H1 (cell line): ENCODE measurements at places on chromosomes 2 and 18. TPM values are rescaled to one million over a fixed set of nuclear protein-coding genes. Genes with fewer than 3 reads are reported as not detected.
A peak's percentile ranks its signal among the peaks of the same experiment; 100 is the strongest.

DNA sequence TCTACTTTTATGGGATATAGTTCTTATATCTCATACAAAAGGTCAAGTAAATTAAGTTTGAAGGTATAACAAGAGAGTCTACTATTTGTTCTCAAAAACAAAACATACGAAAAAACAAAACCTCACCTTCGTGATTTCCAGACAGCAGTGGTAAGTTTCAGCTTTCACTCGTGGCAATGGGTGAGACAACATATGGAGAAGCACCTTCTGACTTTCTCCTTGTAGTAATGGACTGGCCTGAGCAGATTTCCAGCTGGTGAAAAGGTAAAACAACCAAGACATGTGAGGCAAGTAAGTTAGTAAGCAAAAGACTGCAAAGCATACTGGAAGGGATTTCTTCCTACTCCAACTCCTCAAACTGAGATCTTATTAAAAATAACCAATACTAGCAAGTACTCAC lies 39.6 kb downstream of the RTTN start:
- H3K27me3 ChIP-seq: no peaks in the 10 kb centered on the region
- no peaks in the 10 kb centered on the region for H3K4me1 ChIP-seq
- H3K27ac ChIP-seq: no peak overlapping the region
- no peaks in the 10 kb centered on the region for H3K36me3 ChIP-seq
- no peak overlapping the region for H3K4me3 ChIP-seq
- no peak for DNase-seq

SOWAHC gene
- polyA plus RNA-seq: 3.1 and 3.4 TPM in 2 replicates

DNA sequence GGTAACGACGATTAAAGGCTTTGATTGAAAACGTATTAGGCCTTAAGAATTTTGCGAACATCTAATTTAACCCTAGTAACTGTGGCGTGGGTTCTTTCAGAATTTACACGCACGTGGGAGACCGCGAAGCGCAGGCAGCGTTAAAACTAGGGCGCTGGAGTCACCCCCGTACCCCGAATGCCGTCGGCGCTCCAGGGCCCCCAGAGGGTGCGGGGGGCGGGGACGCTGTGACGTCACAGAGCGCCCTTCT lies 673 bp upstream of the SMCHD1 start:
- peak overlapping the region; percentile 66 for H3K4me3 ChIP-seq
- H3K27ac ChIP-seq: peak overlapping the region; percentile 85; the same call in 1 of the 2 replicates
- H3K36me3 ChIP-seq: no peaks in the 10 kb centered on the region
- no peak for DNase-seq
- peaks cover 6% of the 10 kb centered on the region; the same call in 1 of the 2 replicates for H3K4me1 ChIP-seq

GRCh38 chr2:218894151-218894879 lies 13.7 kb downstream of the WNT10A start:
- no peaks in the 10 kb centered on the region for H3K36me3 ChIP-seq
- H3K27me3 ChIP-seq: peaks cover 96% of the 10 kb centered on the region
- no peak for DNase-seq
- no peak overlapping the region for H3K4me3 ChIP-seq

DNA sequence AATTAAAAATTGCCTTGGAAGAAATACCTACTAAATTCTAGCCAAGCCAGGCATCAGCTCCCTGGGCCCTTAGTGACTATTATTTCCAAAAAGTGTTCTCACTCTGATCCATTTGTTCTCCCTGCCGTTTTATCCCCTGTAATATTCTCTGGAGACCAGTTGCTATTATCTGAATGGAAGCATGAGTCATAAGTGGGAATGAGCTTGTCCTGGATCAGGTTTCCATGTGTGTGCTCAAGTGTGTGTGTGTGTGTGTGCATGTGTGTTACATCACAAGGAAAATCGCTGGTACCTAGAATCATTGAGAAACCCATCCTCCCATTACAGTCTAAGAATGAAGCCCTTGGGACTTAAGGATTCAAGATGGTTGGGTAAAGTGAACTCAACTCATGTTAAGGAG lies 130.3 kb upstream of the CXCR4 start:
- no peaks in the 10 kb centered on the region for H3K27me3 ChIP-seq
- H3K4me3 ChIP-seq: no peak overlapping the region
- no peaks in the 10 kb centered on the region for H3K4me1 ChIP-seq
- H3K36me3 ChIP-seq: no peaks in the 10 kb centered on the region
- H3K27ac ChIP-seq: no peak overlapping the region

- H3K36me3 ChIP-seq: no peaks in the 10 kb centered on the region
- DNase-seq: peak; percentile 95
- H3K4me3 ChIP-seq: peak overlapping the region; percentile 56
- no peak overlapping the region for H3K27ac ChIP-seq
- H3K4me1 ChIP-seq: peaks cover 7% of the 10 kb centered on the region
- peaks cover 62% of the 10 kb centered on the region for H3K27me3 ChIP-seq
Observed at GRCh38 chr2:72150157-72150860, 2.6 kb upstream of the CYP26B1 start.

GRCh38 chr2:25377822-25378421 lies 36.2 kb upstream of the DNMT3A start:
- no peaks in the 10 kb centered on the region for H3K36me3 ChIP-seq
- peaks cover 8% of the 10 kb centered on the region for H3K4me1 ChIP-seq
- no peak overlapping the region for H3K27ac ChIP-seq
- no peaks in the 10 kb centered on the region; the same call in 1 of the 2 replicates for H3K27me3 ChIP-seq
- H3K4me3 ChIP-seq: no peak overlapping the region

DNA sequence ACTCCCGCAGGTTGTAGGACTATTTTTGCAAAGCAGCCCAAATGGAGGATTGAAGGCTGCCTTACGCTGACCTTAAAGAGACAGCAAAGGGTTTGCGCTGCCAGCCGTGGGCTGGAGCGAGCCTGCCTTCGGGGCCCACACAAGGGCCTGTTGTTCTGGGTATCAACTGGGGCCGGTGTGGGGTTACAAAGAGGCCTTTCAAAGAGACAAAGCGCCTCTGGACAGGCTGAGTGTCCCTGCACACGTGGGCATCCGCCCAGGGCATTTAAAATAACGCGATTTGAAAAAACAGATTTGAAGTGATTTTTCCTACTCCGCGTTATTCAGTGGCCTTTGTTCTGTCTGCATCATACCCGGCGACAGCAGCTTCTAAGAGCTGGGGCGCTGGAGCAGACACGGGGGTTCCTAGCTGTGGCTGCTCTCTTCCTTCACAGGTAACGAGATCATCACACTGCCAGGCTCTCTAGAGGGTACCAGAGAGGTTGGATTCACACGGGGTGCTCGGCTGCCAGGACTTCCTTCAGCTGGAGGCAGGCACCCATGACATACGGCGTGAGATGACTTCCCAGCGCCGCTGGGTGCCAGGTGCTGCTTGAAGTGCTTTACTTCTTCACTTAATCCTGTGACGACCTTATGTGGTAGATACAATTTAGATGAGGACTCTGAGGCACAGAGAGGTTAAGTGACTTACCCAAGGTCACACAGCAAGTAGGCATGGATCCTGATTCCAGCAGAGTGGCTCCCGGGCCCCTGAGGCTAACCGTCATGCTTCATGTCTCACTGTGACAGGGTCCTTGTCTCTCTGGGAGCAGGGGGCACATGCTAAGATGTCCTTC lies 32.2 kb downstream of the MAL start:
- H3K36me3 ChIP-seq: no peaks in the 10 kb centered on the region
- no peak for DNase-seq
- H3K4me1 ChIP-seq: no peaks in the 10 kb centered on the region
- no peaks in the 10 kb centered on the region for H3K27me3 ChIP-seq
- H3K4me3 ChIP-seq: no peak overlapping the region

RNF25 gene
- polyA plus RNA-seq: 29.6 and 31.6 TPM in 2 replicates

DNA sequence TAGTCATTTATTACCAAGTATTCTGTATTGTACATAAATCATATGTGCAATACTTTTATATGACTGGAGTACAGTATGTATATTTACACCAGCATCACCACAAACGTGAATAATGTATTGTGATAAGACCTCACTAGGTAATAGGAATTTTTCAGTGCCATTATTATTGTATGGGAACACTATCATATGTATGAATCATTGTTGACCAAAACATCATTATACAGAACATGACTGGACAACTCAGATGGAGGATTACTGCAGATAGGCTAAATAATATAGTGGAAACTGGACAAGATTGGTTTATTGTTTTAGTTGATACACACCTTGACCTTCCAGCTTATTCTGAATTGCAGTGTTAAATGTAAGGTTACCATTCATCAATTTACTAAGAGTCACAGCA lies 33.4 kb downstream of the VAPA start:
- peaks cover 2% of the 10 kb centered on the region for H3K4me1 ChIP-seq
- no peak overlapping the region for H3K4me3 ChIP-seq
- no peak for DNase-seq
- peaks cover 35% of the 10 kb centered on the region; the same call in 1 of the 2 replicates for H3K36me3 ChIP-seq
- no peak overlapping the region for H3K27ac ChIP-seq
- H3K27me3 ChIP-seq: no peaks in the 10 kb centered on the region

DNA sequence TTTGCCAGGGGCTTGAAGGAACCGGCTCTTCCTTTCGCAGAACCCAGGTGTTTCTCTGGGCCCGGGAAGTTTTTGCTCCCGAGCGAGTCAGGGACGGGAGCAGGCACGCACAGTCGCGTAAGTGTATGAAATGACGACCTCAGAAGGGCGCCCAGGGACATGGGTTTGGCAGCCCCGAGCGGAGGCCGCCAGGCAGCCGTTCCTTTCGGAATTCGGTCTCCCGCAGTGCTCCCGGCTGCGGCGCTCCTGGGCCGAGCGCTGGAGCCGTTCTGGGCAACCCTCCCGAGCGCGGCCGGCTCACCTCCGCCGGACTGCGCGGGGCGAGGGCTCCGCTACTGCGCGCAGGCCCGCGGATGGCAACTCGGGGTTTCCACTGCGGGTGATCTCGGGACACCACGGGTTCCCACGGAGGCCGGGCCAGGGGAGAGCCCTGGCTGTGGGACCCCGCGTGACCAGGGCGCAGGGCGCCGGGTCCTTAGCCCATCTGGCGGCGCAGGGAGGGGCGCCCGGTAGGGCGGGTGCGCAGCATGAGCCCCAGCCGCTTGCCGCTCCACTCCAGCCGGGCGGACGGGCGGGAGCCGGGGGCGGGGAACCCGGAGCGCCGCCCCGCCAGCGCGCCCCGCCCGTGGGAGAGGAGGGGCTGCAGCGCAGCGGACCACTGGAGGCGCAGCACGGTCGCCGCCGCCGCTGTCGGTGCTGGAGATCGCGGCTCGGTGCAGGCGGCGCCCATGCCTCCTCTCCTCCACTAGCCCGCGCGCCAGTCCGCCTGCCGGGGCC lies at the start of gene OSBPL6:
OSBPL6 (plus strand) TSS at position 690 of the 777 bp plus-strand sequence. CDS start 111,673 bp downstream, outside the sequence.
- H3K27me3 ChIP-seq: peaks cover 40% of the 10 kb centered on the region
- no peak within 1 kb of the TSS for H3K27ac ChIP-seq
- H3K4me3 ChIP-seq: peak within 1 kb of the TSS; percentile 64
- no peaks in the 10 kb centered on the region for H3K36me3 ChIP-seq

DNA sequence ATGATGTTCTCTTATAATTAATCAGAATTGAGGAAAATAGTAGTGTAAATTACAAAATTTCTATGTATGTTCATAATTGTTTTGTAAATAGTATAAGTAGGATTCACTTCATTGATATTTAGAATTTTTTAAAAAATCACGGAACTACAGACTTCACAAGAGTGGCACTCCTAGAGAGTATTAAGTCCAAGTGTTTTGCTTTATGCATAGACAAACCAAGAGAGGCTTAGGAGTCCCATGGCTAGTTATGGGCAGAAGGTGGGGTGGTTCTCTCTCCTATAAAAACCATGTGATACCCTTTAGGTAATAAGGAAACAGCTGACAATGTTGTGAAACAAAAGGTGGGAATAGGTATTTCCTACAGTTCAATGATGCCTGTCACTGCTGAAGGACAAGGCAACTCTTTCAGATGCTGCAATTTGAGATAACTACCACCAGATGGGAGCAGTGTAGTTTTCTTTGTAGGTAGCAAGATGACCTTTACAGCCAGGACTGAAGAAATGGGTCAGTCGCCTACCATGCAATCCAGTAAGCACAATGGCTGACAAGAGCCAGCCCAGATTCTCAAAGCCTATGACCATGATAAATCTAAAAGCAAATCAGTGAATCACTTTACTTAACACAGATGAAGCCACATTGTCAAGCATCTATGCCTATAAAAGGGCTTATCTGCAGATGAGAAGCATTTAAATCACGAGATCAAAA lies 83.9 kb downstream of the AAK1 start:
- no peak overlapping the region for H3K27ac ChIP-seq
- no peak for DNase-seq
- no peaks in the 10 kb centered on the region for H3K27me3 ChIP-seq
- no peaks in the 10 kb centered on the region for H3K36me3 ChIP-seq
- H3K4me1 ChIP-seq: no peaks in the 10 kb centered on the region
- H3K4me3 ChIP-seq: no peak overlapping the region

DNA sequence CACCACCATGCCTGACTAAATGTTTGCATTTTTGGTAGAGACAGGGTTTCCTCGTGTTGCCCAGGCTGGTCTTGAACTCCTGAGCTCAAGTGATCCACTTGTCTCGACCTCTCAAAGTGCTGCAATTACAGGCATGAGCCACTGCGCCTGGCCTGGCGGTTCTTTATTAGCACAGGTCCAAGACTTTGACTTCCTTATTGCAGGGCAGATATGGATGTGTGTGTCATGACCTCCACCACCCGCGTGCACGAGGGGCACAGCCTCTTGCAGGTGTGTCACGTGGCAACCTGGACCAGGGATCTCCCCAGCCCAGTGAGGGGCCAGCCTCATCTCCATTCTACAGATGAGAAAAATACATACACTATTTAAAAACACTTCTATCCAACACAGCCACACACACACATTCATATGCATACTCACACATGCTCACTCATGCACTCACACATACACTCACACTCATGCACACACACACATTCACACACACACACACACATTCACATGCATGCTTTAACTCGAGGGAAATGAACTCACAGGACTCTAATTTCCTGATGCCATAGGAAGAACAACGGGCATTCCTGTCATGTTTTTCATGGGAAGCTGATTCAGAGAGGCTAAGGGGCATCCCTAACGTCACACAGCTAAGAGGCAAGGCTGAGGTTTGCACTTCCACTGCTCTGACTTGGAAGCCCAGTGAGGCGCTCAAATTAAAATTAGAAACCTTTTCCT lies 38.8 kb downstream of the RRM2 start:
- no peaks in the 10 kb centered on the region; the same call in 1 of the 2 replicates for H3K36me3 ChIP-seq
- H3K27me3 ChIP-seq: no peaks in the 10 kb centered on the region
- H3K27ac ChIP-seq: no peak overlapping the region
- H3K4me1 ChIP-seq: no peaks in the 10 kb centered on the region
- no peak for DNase-seq

DNA sequence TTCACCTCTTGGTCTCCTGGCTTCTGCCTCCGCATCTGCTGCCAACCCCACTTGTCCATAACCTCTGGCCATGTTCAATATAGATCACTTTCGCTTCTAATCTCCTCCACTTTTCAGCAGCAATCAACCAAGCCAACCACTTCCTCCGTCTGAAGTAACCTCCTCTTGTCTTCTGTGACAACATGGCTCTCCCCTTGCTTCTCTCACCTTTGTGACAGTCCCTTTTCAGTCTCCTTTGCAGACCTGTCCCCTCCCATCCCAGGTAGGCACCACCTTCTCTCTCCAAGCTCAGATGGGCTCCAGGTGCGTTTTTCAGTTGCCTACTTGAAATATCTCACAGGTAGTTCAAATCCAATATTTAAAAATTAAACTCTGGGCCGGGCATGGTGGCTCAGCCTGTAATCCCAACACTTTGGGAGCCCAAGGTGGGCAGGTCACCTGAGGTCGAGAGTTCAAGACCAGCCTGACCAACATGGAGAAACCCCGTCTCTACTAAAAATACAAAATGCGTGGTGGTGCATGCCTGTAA lies 4.7 kb upstream of the PSD4 start:
- DNase-seq: no peak
- no peak overlapping the region for H3K27ac ChIP-seq
- H3K4me1 ChIP-seq: no peaks in the 10 kb centered on the region
- H3K4me3 ChIP-seq: no peak overlapping the region
- no peaks in the 10 kb centered on the region for H3K36me3 ChIP-seq
- H3K27me3 ChIP-seq: 0 out of 2 replicates have a peak, but pooled peaks cover 3% of the 10 kb centered on the region

SERPINB3 gene
- 0.06 and 0.18 TPM in 2 replicates for polyA plus RNA-seq
